Thyroid gland (tissue), 4 donors: ENCODE measurements at places on chromosomes 6 and 20. TPM values are rescaled to one million over a fixed set of nuclear protein-coding genes. Genes with fewer than 3 reads are reported as not detected.

DNA sequence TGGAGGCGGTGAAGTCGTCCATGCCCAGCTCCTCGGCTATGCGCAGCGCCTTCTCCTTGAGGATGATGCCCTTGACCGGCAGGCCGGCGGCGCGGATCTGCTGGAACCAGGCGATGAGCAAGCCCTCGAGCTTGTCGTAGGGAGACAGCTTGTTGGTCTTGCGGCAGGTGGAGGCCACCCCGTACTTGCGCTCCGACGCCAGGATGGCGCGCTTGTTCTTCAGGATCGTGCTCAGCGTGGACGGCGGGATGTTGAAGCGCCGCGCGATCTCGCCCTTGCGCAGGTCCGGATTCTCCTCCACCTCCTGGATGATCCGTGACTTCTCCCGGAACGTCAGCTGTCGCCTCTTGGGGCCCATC, 435 bp downstream of the CENPB start:
- peak; percentile 58 for DNase-seq

DNA sequence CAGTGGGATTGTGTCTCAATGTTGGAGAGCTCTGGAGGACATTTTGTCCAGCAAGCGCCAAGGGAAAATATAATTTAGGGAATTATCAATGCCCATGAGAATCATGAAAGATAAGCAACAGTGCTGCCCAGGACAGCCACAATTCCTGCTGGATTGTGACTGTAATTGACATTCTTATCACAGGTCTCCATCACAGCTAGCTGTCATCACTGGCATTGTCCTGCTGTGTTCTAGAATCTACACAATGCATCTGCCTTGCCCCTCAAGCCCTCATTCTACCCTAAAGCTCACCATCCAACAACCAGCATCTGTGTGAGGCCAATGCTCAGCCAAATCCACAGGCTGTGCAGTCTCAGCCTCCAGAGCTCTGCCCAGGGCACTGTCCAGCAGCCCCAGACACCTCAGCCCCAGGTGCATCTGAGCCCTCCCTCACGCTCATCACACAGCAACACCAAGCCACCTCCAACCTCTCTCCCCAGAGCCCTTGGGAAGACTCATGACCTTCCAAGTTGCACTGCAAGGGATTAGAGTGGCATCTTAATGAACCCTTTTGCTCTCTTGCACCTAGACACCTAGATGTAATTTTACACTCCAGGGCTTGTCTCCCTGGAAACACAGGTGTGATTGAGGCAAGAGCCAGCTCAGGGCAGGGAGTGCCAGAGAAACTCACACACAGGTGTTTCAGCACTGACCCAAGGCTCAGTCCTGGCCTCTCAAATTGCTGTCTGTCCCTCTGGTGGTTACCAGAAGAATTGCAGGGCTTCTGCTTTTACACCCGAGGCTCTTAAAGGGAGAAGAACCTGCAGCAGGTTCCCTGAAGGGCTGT, 85.2 kb upstream of the PHACTR3 start:
- peak; percentile 22 for DNase-seq

DNA sequence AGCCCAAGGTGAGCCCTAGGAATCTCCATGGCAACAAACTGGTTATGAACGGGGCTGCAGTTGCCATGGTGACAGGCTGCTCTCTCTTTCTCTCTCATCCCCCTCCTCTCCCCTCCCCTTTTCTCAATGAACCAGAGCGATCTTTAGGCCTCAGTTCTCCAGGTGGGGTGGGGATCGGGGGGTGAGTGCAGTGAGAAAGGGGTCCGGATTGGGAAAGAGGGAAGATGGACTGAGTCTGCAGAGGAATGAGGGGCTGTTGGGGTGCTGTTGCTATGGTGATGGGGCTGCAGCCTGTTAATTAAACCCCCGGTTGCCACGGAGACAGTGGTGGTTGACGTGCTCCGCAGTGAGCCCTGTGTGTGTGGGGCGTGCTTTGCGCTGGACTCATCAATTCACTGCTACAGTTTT, 3.6 kb upstream of the SLC12A5 start:
- no peak for DNase-seq

GRCh38 chr6:20906945-20907344, 372.7 kb downstream of the CDKAL1 start:
- no peak for DNase-seq

DNA sequence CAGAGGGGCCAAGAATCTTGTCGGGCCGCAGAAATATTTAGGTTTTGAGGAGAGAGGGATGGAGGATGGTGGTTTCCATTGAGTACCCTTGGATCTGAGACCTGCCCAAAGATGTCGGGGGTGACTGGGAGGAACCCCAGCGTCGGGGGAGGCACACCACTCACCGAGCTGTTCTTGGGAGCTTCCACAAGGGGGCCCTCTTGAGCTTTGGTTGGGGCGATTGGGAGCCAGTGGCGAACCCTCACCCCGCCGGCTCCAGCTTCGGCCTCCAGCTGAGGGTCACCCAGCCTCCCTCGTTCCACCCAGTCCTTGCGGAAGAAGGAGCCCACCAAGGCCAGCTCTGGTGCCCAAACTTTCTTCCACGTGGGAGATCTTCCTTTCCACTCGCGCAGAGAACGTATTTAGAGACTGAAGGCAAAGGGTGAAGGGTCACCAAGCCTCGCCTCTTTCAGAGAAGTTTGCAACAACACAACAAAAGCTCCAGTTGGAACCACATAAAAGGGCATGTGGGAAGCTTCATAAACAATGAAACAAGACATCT, 33.6 kb downstream of the APCDD1L start:
- DNase-seq = no peak

DNA sequence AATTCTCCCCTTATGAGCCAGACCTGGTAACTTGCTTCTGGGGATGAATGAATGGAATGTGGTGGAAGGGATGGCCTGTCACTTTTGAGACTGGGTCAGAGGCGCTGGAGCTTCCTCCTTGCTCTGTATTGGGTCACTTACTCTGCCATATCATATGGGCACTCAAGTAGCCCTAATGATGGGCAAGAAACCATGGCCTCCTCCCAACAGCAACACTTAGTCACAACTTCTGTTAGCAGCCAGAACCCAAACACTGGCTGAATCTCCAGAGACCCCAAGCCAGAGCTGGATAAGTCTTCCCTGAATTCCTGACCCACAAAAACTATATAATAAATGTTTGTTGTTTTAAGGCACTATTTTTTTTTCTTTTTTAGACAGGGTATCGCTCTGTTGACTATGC, 5.5 kb downstream of the E2F1 start:
- no peak for DNase-seq

DNA sequence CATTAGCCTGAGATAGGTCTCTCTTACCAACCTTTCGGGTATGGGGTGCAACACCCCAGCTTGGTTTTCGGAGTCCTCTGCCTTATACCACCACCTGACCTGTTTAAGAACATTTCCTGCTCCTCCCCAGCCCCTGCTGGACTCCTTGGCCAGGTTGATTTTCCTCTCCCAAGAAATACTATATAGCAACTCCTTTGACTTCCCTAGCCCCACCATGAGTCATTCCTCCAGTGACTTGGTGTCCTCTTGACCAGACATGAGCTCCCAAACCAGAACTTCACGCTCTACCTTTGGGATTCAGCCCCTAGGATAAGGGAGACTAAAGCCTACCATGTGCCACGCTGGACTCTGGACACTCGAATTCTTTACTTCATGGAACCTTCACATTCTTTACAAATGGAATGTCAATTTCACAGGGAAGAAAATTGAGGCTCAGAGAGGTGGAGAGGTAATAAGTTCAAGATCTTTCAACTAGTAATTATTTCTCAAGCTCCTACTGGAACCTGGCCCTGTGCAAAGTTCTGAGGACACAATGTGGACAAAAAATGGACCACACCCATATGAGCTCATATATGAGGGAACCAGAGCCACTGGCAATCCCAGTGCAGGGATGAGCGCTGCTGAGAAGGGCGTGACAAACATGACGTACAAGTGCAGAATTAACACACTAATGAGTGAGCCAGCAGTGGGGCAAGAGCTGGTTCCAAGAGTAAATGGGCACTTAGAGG, 48.2 kb downstream of the SIRPA start:
- DNase-seq = peak; percentile 17

GRCh38 chr6:44446626-44447300, 59.3 kb downstream of the CDC5L start:
- DNase-seq = no peak

DNA sequence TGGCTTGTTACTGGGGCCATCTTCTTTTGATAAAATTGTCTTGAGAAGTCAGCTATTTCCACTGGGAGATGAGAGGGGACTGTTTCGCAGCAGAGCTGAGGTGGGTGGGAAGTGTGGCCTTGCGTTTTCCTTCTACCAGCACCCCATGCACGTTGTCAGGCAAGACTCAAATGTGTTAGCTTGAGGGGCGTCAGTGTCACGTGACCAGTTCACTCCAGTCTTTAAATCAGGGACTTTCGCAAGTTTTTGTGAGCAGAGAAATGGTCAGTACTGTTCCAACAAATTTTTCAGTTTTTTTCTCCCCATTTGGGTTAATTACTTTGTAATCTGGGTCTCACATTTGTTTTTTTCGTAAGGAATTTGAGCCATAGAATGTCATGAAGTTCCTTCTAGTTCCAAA, 20.7 kb upstream of the ADRM1 start:
- no peak for DNase-seq

- DNase-seq = no peak
Measured at GRCh38 chr6:165841153-165841558, 178.1 kb upstream of the PDE10A start.

DNA sequence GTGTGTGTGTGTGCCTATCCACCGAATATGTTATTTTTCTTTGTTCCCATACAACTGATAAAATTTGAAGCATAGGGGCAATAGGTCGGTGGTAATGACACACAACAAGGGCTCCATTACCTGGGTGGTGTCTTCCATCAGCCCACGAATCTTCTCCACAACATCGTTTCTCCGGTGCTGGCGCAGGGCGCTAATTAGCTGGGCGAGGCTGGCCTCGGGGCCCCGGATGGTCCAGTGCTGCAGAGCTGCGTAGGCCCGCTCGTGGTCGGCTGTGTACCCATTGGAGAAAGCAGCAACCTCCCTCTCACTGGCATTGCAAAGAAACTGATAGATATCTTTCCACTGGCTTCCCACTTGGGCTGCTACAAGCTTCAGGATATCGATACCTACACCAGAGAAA, 56.6 kb downstream of the TNFRSF21 start:
- DNase-seq = no peak

DNA sequence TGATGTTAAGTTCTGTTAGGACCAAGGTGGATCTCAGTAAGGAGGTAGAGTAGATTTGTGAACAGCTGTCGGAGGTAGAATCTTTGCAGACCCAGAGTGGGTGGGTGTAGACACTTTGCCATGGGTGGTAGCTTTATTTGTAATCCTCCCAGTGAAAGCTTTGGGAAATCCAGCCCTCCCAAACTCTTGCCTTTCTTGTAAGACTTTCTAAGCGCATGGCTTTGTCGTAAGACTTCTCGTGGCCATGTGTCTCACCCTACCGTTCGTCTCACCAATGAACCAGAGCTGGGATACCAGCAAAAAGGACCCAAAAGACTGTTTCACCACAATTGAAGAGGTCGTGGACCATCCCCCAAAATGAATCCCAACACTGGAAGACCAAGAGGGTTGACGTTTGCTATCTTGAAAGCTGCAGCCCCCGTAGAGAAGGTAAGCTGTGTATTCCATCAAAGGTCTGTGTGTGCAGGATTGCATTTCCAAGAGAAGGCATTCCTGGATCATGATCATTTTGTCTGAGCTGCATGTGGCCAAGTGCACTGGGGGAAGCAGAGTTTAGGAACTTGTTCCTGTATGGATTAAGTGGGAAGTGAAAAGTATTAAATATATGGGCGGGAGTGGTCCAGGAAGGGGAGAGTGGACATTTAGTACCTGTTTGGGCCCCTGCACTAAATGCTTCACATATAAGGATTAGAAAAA, 5.8 kb upstream of the TMEM14A start:
- DNase-seq = no peak

- peak; percentile 59 for DNase-seq
Measured at GRCh38 chr20:32189691-32190615, 17.6 kb downstream of the PLAGL2 start.

GRCh38 chr6:134170844-134171243, 118.4 kb upstream of the SLC2A12 start:
- no peak for DNase-seq

- no peak for DNase-seq
Measured at GRCh38 chr6:20564777-20565176, 30.5 kb downstream of the CDKAL1 start.

- DNase-seq = no peak
Measured at GRCh38 chr6:122145246-122145645, 254.2 kb upstream of the HSF2 start.

DNA sequence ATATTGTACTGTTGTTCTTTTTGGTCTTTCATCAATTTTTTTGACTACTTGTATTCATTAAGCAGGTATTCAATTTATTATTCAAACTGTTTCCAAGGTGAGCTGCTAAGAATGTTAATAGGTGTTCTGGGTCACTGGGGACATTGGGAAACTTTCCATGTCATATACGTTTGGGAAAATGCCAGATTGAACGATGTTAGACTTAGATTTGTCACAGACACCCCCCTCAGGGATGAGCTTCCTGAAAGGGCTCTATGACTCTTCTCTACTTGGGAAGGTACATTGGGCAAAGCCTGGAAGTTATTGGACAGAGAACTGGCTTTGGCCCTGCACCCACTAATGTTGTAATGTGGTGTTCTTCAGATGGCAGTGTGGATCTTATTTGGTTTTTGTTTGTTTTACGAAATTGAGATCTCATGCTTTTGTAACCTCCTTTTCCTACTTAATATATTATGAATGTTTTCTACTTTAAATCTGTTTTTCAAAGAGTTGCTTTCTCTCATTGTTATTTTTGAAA, 42.1 kb downstream of the PLCB4 start:
- peak; percentile 24 for DNase-seq

- no peak for DNase-seq
Measured at GRCh38 chr20:63072231-63072791, 65.5 kb upstream of the BHLHE23 start.

DNA sequence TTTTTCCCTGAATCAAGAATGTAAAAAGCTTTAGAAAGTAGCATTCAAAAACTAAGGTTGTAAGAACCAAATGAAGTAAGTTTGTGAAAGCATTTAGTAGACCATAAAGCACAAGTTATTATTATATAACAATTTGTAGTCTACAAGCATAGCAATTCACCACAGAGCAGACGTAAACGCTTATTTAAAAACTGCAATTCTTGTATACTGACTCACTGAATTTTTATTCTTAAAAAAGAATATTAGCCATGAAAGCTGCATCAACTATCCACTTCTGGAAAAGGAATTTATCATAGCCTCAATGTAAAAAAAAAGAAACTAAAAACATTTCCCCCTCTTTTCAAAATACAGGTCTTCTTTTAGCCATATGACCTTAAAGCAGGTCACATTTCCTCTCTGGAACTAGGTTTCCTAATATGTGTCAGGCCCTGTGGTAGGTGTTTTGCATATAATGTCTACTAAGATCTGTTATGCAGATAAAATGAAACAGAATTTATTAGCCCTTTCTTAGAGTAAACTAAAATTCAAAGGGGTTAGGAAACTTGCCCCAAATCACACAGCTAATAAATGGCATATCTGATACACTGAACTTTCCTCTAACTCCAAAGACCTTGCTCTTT, 2.1 kb downstream of the MAP3K7 start:
- DNase-seq = no peak

The PBOV1 gene
- total RNA-seq = not detected

The ZNF334 gene
- total RNA-seq = 13.3 TPM

The HBS1L gene
- total RNA-seq = 87.1 TPM

The WFDC9 gene
- not detected for total RNA-seq

The BAK1 gene
- 6.8 TPM for total RNA-seq

The CFAP61 gene
- total RNA-seq = 1.2 TPM

The C6orf62 gene
- 108 TPM for total RNA-seq

The PDYN gene
- not detected for total RNA-seq

The HMGCLL1 gene
- total RNA-seq = 2.1 TPM

The SLC22A2 gene
- total RNA-seq = not detected

The CASS4 gene
- 1.6 TPM for total RNA-seq

The MYLK4 gene
- 1.1 TPM for total RNA-seq

The MYH7B gene
- 2.0 TPM for total RNA-seq

The LTB gene
- total RNA-seq = not detected
